ENCODE measurements at places on chromosomes 16 and 17.

DNA sequence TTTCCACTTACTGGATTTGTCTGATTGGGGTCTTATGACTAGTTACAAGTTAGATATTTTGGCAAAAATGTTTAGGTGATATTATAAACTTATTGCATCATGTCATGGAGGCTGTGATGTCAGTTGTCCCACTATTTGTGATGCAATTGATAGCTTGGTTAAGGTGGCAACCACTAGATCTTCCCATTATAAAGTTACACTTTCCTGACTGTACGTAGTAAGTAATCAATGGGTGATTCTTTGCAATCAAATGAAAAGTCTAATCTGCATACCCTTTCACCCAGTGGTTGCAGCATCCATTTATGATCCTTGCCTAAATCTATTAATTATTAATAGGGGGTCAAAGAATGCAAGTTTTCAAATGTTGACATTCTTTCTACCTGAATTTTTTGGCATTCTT, 4.4 kb upstream of the PCTP start:
- no peak for DNase-seq

DNA sequence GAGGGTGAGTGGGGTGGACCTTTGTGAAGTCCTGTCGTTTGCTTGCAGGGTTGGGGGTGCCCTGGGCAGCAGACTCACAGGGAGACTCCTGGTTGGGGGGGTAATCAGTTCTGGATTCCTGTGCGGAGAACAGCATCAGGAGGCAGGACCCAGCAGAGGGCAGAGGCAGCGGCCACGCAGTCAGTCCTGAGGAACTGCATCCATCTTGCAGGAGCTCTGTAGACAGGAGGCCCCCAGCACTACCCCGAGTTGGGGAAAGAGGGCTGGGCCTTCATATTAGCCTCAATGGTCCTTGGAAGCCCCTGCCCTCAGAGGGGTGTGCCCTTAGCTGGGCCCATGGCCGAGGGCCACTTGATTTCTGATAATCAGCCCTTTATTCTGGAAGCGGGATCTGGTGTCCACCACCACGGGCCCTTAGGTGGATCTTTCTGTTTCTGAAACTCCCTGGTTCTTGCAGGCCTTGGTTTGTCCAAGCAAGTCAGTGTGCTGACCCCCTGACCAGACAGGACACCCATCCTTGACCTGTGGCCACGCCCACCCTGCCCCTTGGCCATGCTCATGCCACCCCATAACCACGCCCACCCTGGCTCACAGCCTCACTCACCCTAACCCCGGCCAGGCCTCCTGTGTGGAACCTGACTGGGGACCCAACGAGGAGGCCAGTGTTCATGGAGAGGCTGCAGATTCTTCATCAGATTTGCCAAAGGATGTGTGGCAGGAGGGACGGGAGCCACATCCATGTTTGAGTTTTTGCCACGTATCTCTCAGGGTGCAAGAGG, 73.5 kb upstream of the CBX4 start:
- no peak for DNase-seq

DNA sequence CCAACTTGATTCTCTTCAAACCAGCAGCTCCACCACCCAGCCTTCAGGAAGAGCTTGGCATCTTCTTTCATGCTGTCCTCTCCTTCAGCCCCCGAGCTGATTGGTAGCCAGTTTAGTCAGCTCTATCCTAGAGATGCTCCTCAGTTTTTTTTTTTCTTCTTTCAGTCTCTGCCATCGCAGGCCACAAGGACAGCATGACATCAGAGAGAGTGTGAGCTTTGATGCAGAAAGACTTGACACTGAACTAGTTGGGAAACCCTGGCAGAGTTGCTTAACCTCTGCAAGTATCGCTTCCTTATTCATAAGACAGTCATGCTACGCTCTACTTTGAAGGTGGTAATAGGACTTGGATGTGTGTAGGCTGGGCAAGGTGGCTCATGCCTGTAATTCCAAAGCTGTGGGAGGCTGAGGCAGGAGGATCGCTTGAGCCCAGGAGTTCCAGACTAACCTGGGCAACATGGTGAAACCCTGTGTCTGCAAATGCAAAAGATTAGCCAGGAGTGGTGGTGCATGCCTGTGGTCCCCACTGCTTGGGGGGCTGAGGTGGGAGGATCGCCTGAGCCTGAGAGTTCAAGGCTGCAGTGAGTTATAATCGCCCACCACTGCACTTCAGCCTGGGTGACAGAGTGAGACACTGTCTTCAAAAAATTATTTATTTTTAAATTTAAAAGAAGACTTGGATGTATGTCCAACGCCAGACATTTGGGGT, 2.6 kb downstream of the CD300LB start:
- DNase-seq: no peak

DNA sequence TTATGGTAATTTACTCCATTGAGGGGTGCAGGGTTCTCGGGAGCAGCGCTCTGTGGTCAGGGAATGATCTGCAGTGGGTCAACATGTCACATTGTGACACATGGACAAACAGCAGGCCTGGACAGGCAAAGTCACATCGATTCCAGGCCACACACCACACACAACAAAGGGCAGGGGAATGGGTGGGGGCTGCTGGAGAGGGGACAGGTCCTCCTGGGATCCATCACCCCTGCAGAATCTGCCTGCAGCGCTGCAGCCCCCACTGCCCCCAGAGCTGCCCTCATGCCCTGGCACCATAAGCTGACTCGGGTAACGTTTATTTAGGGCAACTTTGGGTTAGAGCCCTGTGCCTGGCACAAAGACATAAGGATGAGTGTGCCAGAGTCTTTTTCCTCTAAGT, 9.1 kb downstream of the PEMT start:
- DNase-seq: no peak

- no peak for DNase-seq
Measured at GRCh38 chr17:30958187-30958586, 12.7 kb upstream of the RNF135 start.

DNA sequence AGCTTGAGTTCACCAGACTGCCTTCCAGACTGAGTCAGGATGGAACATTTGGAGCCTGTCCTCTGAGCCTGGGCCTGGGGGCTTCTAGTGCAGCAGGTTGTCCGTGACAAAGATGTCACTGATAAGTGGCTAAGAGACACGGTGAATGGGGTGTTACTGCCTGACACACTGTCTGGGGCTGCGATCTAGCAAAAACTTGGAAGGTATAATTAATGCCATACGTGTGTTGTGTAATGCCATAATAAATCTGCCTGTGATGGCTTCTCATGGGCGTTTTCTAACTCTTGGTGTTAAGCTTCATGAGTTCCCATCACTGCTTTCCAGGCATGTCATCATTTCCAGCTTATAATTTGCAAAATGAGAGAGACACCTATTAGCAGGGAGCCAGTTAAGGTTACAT, 215.4 kb downstream of the UTP18 start:
- no peak for DNase-seq

GRCh38 chr17:2892305-2892971, 96.2 kb downstream of the RAP1GAP2 start:
- peak; percentile 73 for DNase-seq
